Esophagus muscularis mucosa (tissue), 4 donors: ENCODE measurements at places on chromosomes 1 and 21. TPM values are rescaled to one million over a fixed set of nuclear protein-coding genes. Genes with fewer than 3 reads are reported as not detected.

LIN9 gene
- total RNA-seq = 4.6 TPM

SIK1 gene
- 5.0 TPM for total RNA-seq

DENND2D gene
- 13.8 TPM for total RNA-seq

CFHR5 gene
- total RNA-seq = not detected

FAM177B gene
- total RNA-seq = not detected

TEX50 gene
- not detected for total RNA-seq

TMEM79 gene
- 0.99 TPM for total RNA-seq

CLEC20A gene
- total RNA-seq = not detected

SV2A gene
- total RNA-seq = 3.3 TPM

GBP6 gene
- not detected for total RNA-seq

DNA sequence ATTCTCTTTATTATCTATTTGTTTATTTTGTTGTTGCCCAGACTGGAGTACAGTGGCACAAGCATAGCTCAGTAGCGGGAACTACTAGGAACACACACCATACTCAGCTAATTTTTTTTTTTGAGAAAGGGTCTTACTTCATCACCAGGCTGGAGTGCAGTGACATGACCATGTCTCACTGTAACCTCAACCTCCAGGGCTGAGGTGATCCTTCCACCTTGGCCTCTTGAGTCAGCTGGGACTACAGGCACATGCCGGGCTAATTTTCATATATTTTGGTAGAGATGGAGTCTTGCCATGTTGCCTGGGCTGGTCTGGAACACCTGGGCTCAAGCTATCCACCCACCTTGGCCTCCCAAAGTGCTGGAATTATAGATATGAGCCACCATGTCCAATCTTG is 5.3 kb upstream of the TXNIP start:
- H3K27me3 ChIP-seq = no peaks in the 10 kb centered on the region
- peak overlapping the region; percentile 95 for H3K27ac ChIP-seq
- no peak for DNase-seq
- H3K36me3 ChIP-seq = no peaks in the 10 kb centered on the region
- H3K4me1 ChIP-seq = peaks cover 70% of the 10 kb centered on the region

- H3K27ac ChIP-seq = no peak overlapping the region
- H3K27me3 ChIP-seq = no peaks in the 10 kb centered on the region
- peaks cover 7% of the 10 kb centered on the region for H3K4me1 ChIP-seq
Measured at GRCh38 chr1:200861937-200862647, 10.7 kb upstream of the GPR25 start.

DNA sequence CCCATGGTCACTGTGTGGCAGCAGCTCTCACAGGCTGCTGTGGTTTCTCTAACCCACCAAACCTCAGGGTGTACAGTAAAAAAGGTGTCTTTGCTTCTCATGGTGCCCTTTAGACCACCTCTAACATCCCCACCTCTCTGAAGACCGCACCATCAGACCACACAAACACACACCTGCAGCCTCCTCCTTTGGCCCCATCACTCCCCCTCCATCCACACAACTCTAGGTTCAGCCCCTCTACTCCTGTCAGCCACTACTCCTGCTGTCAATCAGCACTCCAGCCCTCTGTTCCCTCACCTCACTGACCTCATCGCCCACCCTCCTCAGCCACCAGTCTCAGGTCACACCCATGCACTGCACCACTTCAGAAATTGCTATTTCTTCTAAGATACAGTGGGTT is 7.5 kb downstream of the ZNF692 start:
- H3K4me3 ChIP-seq = no peak overlapping the region
- H3K27ac ChIP-seq = no peak overlapping the region
- no peak for DNase-seq
- peaks cover 77% of the 10 kb centered on the region for H3K36me3 ChIP-seq
- peaks cover 12% of the 10 kb centered on the region for H3K4me1 ChIP-seq

DNA sequence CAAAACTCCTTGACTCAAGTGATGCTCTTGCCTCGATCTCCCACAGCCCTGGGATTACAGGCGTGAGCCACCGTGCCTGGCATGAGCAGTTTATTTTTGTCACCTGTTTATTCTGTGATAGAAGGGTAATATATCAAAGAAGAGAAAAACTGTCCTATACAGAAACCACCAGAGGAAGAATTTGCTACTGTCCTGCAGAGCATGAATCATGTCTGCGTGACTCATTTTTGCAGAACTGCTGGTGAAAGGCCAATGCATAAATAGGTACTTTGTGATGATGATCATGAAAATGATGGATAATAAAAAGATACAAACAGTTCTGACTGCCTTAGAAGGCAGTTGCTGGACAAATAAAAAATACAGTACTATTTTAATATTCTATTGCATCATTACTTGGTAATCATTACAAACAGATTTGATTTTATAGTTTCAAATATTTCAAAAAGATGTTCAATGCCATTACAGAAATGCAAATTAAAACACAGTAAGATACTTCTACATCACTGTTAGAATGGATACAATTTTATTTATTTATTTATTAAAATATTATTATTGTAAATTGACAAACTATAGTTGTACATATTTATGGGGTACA is 26.5 kb downstream of the RIPPLY3 start:
- no peak overlapping the region for H3K4me3 ChIP-seq

DNA sequence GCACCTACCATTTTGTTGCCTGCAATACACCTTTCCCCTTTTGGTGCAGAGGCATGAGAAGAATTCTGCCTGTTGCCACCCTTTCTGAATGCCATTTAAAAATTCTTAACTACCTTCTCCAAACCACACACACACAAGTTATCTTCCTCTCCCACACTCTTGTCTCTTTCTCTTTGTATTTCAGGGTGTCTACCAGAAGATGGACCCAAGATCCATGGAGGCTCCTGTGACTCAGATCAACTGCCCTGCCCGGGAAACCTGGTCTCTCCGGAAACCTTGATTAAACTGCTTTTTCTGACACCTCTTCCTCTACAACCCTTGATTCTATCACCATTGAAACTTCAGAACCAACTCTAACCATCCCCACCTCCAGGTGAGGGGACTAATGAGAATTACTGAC is 2.4 kb upstream of the TARS2 start:
- H3K36me3 ChIP-seq = peaks cover 5% of the 10 kb centered on the region
- peaks cover 10% of the 10 kb centered on the region for H3K4me1 ChIP-seq
- H3K27me3 ChIP-seq = no peaks in the 10 kb centered on the region
- H3K4me3 ChIP-seq = no peak overlapping the region
- DNase-seq = no peak

GRCh38 chr1:219806020-219806419 is 122.3 kb downstream of the SLC30A10 start:
- DNase-seq = no peak
- H3K36me3 ChIP-seq = no peaks in the 10 kb centered on the region
- no peak overlapping the region for H3K27ac ChIP-seq
- H3K27me3 ChIP-seq = peaks cover 8% of the 10 kb centered on the region
- H3K4me3 ChIP-seq = no peak overlapping the region

- DNase-seq = no peak
- peak overlapping the region; percentile 62 for H3K27ac ChIP-seq
- H3K36me3 ChIP-seq = peaks cover 11% of the 10 kb centered on the region
- no peaks in the 10 kb centered on the region for H3K27me3 ChIP-seq
- H3K4me3 ChIP-seq = no peak overlapping the region
- H3K4me1 ChIP-seq = peaks cover 26% of the 10 kb centered on the region
Measured at GRCh38 chr21:43001316-43001715, 27.0 kb downstream of the PKNOX1 start.

GRCh38 chr1:201949491-201949890 is 3.1 kb upstream of the LMOD1 start:
- no peaks in the 10 kb centered on the region for H3K27me3 ChIP-seq
- peaks cover 4% of the 10 kb centered on the region for H3K4me1 ChIP-seq
- no peak for DNase-seq
- H3K4me3 ChIP-seq = no peak overlapping the region
- peak overlapping the region; percentile 56 for H3K27ac ChIP-seq

DNA sequence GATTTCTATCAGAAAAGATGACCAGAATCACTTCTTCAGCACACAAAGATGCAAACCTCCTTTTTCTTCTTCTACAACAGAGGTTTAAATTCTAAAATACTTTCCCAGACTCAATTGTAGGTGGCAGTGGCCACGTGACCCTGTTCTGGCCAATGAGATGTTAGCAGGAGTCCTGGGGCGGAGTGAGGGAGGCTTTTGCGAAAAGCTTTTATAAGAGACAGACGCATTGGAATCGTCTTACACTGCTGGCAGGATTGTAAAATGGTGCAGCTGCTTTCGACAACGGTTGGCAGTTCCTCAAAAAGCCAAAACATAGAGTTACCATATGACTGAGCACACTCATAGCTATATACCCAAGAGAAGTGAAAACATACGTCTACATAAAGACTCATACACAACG is 87.0 kb upstream of the MAGI3 start:
- H3K36me3 ChIP-seq = no peaks in the 10 kb centered on the region
- no peak for DNase-seq
- no peaks in the 10 kb centered on the region for H3K27me3 ChIP-seq
- H3K27ac ChIP-seq = no peak overlapping the region

- DNase-seq = no peak
- H3K36me3 ChIP-seq = no peaks in the 10 kb centered on the region
- no peaks in the 10 kb centered on the region for H3K4me1 ChIP-seq
- H3K4me3 ChIP-seq = no peak overlapping the region
- no peaks in the 10 kb centered on the region for H3K27me3 ChIP-seq
Measured at GRCh38 chr1:94362466-94363058, 55.6 kb upstream of the ABCD3 start.

GRCh38 chr1:8026976-8027747 is 1.1 kb upstream of the ERRFI1 start:
- H3K4me3 ChIP-seq = peak overlapping the region; percentile 90
- H3K27ac ChIP-seq = peak overlapping the region; percentile 90
- no peak for DNase-seq
- H3K27me3 ChIP-seq = no peaks in the 10 kb centered on the region
- no peaks in the 10 kb centered on the region for H3K36me3 ChIP-seq

- H3K4me1 ChIP-seq = peaks cover 100% of the 10 kb centered on the region
- no peaks in the 10 kb centered on the region for H3K27me3 ChIP-seq
- no peak for DNase-seq
- H3K36me3 ChIP-seq = peaks cover 28% of the 10 kb centered on the region
Measured at GRCh38 chr1:8412183-8412831, 94.4 kb downstream of the SLC45A1 start.

DNA sequence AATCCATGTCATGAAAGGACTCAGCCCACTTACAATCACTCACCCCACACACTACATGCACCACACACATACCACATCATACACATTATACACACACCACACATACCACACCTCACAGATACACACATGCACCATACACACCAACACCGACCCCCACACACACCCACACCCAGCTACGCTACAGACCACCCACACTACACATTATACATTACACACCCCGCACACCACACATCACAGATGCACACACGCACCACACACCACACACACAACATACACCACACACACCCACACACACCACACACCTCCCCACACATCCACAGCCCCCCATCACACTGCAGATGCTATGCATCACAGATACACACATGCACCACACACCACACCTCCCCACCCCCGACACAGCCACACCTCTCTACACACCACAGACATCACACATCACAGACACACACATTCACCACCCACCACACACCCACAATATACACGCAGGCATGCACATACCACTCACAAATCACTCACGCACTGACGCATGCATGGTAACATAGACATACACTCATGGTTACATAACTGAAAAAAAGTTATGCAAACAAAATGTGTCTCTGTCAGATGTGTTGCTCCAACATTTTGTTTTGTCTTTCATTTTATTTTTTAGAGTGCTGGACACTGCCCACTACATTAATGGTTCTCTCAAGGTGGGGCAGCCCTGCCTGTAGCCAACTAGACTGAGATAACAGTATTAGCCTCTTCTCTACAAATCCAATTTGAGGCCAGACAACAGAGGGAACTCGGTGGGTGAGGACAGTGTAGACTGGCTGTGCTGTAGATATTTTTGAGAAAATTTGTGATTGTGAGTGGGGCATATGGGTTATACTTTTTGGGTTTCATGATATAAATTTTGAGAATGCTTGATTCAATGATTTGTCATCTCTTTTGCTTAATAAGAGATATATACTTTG is 15.2 kb upstream of the PGBD2 start:
- H3K4me1 ChIP-seq = no peaks in the 10 kb centered on the region
- DNase-seq = no peak
- H3K36me3 ChIP-seq = no peaks in the 10 kb centered on the region
- H3K27ac ChIP-seq = no peak overlapping the region
- H3K4me3 ChIP-seq = no peak overlapping the region
- H3K27me3 ChIP-seq = no peaks in the 10 kb centered on the region

GRCh38 chr1:82920418-82921248 is 1078.3 kb downstream of the TTLL7 start:
- H3K4me1 ChIP-seq = peaks cover 5% of the 10 kb centered on the region
- peak overlapping the region; percentile 6 for H3K27ac ChIP-seq
- no peak for DNase-seq
- no peaks in the 10 kb centered on the region for H3K36me3 ChIP-seq

DNA sequence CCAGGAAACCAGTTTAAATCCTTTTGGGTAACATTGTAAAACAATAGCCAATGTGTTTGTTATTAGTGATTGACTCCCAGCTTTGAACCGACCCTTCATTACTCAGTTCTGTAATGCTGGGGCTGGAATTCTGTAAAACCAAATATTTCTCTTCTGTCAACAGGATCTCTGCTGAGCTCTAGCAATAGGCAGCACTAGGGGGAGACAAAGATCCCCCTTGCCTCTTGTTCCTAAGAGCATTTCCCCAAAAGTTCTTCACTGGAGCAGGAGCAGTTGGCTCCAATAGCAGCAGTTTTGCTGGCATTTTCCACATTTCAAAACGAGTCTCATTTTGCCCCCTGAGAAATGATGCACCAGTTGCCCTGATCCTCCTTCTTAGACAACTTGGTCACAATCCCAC is 1671.1 kb downstream of the MRPL39 start:
- no peaks in the 10 kb centered on the region for H3K36me3 ChIP-seq
- H3K27me3 ChIP-seq = no peaks in the 10 kb centered on the region
- no peak for DNase-seq
- no peak overlapping the region for H3K4me3 ChIP-seq
- no peaks in the 10 kb centered on the region for H3K4me1 ChIP-seq

- H3K4me3 ChIP-seq = peak overlapping the region; percentile 62
- no peak for DNase-seq
- peaks cover 6% of the 10 kb centered on the region for H3K36me3 ChIP-seq
- peak overlapping the region; percentile 75 for H3K27ac ChIP-seq
- peaks cover 15% of the 10 kb centered on the region for H3K4me1 ChIP-seq
- no peaks in the 10 kb centered on the region for H3K27me3 ChIP-seq
Measured at GRCh38 chr1:26305667-26306289, 658 bp downstream of the UBXN11 start.
